ENCODE measurements at places on chromosomes 1 and 21.

DNA sequence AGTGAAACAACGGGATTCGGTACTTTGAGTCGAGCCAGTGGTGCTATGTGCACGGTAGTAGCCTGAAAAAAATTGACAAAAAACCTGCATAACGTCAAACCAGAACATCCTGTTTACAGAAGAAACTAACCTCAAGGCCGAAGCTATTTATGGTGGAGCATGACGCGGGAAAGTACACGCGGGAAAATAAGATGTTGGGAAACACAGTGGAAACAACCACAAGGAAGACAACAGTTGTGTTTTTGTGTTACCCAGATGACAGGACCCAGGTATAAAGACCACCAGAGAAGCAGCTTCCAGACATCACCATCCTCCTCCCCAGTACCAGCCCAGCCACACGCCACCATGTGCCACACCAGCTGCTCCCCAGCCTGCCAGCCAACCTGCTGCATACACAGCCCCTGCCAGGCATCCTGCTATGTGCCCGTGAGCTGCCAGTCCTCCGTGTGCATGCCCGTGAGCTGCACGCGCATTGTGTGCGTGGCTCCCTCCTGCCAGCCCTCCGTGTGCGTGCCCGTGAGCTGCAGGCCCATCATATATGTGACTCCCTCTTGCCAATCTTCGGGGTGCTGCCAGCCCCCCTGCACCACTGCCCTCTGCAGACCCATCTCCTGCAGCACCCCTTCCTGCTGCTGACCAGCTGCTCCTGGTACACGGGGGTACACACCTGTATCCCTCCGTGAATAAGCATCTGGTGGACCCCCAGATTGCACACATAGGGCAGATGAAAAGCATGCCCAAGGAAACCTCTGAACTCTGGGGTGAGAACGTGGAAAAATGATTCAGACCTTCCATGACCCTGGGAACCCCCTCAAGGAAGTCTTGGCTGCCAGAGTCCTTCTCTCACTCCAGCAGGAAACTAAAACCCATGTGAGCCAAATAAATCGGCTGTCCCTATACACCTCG lies at the start of gene KRTAP12-3:
KRTAP12-3 (plus strand) TSS at position 298 of the 906 bp plus-strand sequence; CDS start at position 346, 48 bp downstream.
- DNase-seq, result peak; percentile 64

GRCh38 chr1:183281039-183281438 lies 95.0 kb downstream of the LAMC2 start:
- no peak for DNase-seq

- DNase-seq, result no peak
Measured at GRCh38 chr1:93698329-93699048, 16.9 kb upstream of the BCAR3 start.

DNA sequence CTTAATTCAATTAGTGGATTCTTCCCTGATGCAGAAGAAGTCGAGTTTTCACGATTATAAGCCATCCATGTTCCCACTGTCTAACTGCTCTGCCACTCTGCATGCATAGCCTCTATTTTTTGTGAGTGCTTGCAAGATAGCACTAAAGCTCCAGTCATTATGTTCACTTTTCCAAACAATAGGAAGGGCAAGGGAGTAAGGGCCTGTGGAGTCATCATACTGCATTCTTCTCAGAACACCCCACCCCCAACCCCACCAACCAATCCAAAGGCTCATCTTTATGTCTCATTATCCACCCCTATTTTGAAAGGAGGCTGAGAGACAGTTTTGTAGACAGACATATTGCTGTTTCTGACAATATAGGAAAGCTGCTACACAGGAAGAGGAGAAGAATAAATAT lies 471.7 kb upstream of the ADGRL2 start:
- DNase-seq, result no peak

DNA sequence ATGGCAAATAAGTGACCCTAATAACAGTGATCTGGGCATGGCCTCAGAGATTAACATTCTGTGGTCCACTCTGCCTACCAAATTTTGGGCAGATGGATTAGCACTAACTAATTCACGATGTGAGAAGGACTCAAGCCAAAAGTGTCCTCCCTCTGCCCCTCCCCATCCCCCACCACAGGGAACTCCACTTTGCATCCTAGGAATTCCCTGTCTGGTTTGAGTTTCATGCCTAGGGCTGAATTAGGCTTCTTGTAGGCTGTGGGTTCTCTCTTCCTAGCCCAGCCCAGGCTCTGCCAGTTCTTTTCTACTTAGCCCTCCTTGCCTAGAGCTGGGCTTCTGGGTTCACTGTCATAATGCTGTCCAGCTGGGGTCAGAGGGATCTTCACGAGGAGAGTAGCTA lies 64.1 kb downstream of the ATP2B4 start:
- DNase-seq, result no peak

GRCh38 chr1:22922640-22923039 lies 50.0 kb downstream of the LACTBL1 start:
- DNase-seq, result no peak
